Lung microvascular endothelial cell (primary cell): ENCODE measurements at places on chromosomes 4 and X.

- no peak for DNase-seq
Observed at GRCh38 chr4:110641218-110641617, 18.3 kb upstream of the PITX2 start.

- no peak for DNase-seq
Observed at GRCh38 chr4:184662236-184662635, 12.7 kb downstream of the PRIMPOL start.

GRCh38 chr4:2728221-2728620, 27.9 kb downstream of the TNIP2 start:
- DNase-seq: no peak

- DNase-seq: no peak
Observed at GRCh38 chr4:146165221-146165620, 10.3 kb upstream of the LSM6 start.
